RWPE2 (cell line): ENCODE measurements at places on chromosomes 13 and 19.

GRCh38 chr19:16005925-16006324 is 57.1 kb downstream of the OR10H4 start:
- DNase-seq: no peak

- DNase-seq: no peak
Measured at GRCh38 chr19:10744801-10745293, 27.0 kb downstream of the DNM2 start.

DNA sequence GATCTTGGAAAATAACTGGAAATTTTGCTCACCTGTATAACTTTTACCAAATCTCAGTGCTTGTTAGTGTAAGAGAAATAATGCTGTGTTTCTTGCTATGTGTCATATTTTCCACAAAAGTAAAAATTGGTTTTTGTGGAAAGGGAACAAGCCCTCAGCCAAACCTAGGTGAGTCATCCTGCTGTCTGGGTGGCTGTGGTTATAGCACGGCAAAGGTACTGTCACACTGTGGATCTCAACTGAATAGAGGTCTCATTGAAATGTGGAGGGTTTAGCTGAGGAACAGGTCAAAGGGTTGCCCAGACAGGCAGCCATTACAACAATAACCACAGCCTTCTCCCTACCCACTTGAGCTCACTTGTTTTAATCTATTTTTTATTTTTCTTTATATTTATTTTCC is 338.8 kb upstream of the DACH1 start:
- no peak for DNase-seq

- no peak for DNase-seq
Measured at GRCh38 chr13:53152057-53152421, 123.4 kb downstream of the OLFM4 start.

GRCh38 chr19:13037161-13037560 is 41.9 kb downstream of the NFIX start:
- DNase-seq: no peak
